H9 (cell line): ENCODE measurements at places on chromosomes 4 and X.

DNA sequence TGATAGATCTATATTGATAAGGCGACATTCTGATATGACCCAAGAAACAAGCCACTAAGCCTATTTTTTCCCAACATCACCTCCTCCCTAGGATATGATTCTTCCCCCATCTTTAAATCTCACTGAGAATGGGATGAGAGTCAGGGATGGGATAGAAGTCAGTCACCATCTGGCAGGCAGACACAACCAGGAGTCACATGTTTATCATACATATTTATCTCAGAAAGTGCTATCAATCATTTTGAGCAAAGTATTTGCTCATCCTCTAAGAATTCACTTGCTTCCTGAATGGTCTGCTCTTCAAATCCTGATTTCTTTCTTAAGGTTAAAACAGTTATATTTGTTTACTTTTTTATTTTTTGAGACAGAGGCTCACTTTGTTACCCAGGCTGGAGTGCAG, 20.3 kb downstream of the DNAAF6 start:
- no peak for DNase-seq

DNA sequence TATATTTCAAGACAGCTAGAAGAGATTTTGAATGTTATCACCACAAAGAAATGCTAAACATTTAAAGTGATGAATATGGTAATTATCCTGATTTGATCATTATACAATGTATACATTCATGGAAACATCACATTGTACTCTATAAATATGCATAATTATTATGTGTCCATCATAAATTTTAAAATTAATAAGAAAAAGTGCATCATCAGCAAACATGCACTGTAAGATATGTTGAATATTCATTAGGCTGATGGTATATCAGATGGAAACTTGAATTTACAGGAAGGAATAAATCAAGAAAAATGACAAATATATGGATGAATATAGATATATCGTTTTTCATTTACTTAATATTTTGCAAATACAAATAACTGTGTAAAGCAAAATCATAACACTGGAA, 812.1 kb upstream of the INTU start:
- DNase-seq: no peak

DNA sequence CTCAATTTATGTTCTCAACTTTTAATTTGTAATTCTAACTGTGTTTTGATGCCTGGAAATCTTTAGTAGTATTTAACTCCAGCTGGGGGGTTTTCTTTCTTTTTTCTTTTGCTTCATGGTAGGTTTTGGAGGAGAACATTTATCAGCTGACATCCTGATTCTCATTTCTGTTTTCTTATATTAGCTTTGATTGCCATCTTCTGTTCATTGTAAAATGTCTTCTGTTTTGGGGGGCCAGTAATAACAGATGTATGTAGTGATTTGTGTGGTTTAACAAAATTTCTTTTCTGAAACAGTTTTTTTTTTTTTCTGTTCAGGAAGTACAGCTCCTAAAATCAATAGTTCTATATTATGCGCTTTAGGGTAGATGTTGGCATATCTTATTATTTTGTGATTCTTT, 182.2 kb downstream of the GABRB1 start:
- DNase-seq: no peak

DNA sequence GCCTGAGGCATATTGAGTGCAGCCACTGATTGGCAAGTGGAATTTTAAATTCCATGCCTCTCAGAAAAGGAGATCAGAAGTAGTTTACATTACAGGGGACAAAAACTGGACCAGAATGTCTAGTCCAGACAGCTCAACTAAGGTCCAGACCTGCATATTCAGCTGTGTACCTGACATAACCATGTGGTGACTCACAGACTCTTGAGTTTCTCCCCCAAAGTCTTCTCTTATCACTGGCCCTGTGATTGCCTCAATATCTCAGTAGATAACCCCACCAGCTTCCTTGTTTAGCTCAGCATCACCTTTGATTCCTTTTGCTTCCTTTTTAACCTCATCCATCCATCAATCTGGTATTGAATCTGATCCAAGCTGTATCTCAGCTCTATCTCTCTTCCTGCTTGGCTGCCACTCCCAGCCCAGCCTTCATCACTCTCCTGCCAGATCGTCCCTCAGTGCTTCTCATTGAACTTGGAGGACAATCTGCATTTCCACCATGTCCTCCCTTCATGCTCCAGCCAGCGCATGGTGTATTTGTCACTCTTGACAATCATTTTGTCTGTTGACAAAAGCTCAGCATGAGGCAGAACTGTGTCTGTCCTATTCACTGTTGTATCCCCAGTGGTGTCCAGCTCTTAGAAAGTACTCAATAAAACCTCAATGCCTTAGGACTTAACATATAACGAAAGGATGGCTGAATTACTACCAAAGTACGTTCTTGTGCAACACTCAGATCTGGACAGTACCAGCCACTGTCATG, 27.8 kb upstream of the SLC2A9 start:
- no peak for DNase-seq

GRCh38 chrX:7071390-7071789, 76.1 kb upstream of the STS start:
- no peak for DNase-seq

GRCh38 chr4:94285666-94286065, 57.0 kb downstream of the HPGDS start:
- no peak for DNase-seq

DNA sequence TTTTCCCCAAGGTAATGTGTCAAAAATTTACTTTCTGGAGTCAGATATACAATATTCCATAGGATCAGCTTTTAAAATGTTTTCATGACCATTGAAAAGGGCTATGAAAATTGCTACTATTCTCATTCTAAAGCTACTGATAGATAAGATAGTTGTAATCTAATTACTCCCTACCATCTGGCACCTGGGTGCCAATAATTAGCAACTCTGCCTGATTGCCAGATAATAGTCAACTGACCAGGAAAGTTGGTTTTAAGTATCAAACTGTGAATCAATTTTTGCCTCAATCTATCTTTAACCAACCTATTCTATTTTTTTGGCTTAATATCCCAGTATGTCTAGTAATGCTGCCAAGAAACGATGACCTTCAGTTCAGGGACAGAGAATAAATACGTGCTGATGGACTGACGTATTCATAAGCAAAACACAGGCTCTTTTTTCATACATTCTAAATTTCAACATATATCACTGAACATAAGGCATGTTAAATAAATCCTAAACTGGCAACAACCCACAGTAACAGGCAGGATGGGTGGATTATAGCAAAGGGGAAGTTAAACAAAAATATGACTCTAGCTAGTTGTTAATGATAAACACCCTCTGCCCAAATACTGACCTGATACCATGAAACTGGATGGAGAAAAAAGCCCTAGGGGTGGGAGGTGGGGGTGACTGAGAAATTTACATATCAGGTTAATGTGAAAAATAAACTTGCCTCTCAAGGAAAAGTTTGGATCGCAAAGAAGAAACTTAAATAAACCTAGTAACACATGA, 18.2 kb downstream of the SH3RF1 start:
- DNase-seq: no peak

DNA sequence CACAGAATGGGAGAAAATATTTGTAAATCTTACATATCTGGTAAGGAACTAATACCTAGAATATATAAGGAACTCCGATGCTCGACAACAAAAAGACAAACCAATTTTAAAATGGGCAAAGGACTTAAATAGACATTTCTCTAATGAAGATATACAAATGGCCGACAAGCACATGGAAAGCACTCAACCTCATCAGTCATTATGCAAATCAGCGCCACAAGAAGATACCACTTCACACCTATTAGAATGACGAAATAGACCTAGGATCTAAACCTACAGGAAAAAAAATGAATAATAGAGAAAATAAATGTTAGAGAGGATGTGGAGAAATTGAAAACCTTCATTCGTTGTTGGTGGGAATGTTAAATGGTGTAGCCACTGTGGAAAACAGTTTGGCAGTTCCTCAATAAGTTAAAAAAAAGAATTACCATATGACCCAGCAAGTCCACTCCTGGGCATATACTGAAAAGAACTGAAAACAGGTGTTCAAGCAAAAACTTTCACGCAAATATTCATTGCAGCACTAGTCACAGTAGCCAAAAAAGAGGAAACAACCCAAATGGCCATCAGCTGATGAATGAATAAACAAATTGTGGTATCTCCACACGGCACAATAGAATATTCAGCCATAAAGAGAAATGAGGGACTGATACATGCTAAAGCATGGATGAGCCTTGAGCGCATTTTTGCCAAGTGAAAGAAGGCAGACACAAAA, 57.3 kb upstream of the WDR19 start:
- DNase-seq: no peak

GRCh38 chr4:179001918-179002317, 1559.7 kb upstream of the AGA start:
- DNase-seq: no peak

DNA sequence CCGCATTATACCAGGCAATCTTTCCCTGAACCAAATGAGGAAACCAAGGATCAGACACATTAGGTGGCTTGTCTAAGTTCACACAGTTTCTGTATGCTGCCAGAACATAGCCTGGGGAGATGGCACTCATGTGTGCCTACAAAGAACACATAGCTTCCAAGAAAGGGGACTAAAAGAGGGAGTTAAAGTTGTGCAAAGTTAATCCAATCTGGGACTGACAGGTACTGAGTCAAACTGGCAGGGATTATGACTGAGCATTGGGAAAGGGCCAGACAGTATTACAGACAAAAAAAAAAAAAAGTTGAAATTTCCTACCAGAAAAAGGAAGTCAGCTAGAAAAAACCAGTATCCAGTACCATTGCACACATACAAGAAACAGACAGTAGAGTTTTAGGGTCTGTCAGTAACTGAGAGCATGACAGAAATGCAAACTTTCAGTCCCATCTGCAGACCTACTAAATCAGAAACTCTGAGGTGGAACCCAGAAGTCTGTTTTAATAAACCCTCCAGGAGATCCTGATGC, 37.2 kb downstream of the ADAMTS3 start:
- no peak for DNase-seq

- no peak for DNase-seq
These were observed 3.6 kb upstream of the NXT2 start for GRCh38 chrX:109533005-109533404.

DNA sequence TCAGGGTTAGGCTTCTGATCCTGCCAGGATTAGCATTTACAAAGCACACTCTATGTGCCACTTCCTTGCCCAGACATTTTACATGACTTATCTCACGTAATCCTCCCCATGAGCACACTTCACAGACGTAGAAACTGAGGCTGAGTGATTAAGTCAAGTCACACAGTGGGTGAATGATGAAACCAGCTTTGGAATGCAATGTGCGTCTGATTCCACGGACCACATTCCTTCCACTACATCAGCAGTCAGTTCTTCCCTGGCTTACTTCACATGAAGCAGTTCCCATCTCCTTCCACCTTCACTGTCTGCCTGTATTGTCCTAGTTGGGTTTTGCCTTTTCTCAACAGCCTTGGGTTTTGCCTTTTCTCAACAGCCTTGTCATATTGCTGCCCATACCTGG, 134.3 kb upstream of the PPARGC1A start:
- no peak for DNase-seq

- DNase-seq: no peak
These were observed 1.2 kb upstream of the ZNF827 start for GRCh38 chr4:145939856-145940255.

- no peak for DNase-seq
These were observed 500.4 kb upstream of the HS3ST1 start for GRCh38 chr4:11929080-11929479.

- no peak for DNase-seq
These were observed 162.3 kb downstream of the DCTD start for GRCh38 chr4:182754895-182755294.

DNA sequence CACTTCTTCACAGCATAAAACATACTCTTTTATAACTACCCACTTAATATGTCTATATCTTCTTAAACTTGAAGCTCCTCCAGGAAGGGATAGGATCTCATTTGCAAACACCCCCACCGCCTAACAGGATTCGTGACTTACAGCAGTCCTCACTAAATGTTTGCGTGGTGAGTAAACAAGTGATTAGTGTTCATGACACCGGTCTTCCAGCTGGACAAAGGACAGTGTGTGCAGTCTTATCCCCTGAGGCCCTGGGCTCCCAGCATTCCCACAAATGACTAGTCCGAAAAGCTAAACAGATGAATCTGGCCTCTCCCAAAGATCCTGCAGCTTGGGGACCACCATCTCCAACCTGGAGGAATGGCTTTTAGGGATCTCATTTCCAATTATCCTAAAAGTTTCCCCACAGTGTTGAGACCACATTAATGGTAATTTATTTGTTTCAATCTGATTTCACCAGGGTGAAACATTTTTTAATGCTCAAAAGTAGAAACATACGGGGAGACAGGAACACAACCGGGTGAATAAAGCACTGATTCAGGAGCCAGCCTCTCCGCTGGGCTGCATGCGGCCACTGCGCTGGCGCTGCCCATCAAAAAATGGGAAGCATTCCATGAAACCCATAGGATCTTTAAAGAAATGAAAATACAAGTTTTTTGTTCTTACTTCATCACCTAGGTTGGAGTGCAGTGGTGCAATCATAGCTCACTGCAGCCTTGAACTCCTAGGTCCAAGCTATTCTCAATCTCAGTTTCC, 69.2 kb downstream of the HADH start:
- no peak for DNase-seq

- DNase-seq: peak; percentile 63
These were observed 66.3 kb downstream of the TSPAN7 start for GRCh38 chrX:38627683-38628082.

DNA sequence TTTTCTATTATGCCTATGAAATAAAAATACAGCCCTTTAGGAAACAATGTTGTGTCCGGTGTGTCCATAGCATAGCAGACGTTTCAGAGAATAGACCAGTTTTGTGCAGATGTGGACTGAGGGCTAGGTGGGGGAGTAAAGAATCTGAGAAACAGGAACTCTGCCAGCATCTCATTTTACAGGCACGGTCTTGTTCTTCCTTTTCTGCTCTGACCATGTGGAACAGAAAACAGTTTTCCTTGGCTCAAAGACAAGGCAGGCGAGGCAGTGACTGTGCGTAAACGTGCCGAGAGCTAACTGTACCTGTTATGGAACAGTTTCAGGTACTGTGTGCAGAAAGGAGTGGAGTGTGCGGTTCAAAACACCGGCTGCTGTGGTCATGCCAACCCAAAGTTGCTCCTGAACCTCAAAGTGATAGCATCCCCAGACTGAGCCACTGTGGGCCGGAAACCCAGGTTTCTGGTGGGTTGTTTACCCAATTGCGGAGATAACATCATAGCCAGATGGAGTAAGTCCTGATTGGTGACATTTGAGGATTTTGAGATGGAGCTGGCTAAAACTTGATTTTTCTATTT, 20.2 kb downstream of the CNGA2 start:
- DNase-seq: no peak

GRCh38 chrX:107304141-107304540, 97.7 kb downstream of the DNAAF6 start:
- DNase-seq: no peak

- DNase-seq: no peak
These were observed 44.3 kb downstream of the IL21 start for GRCh38 chr4:122576261-122577188.

DNA sequence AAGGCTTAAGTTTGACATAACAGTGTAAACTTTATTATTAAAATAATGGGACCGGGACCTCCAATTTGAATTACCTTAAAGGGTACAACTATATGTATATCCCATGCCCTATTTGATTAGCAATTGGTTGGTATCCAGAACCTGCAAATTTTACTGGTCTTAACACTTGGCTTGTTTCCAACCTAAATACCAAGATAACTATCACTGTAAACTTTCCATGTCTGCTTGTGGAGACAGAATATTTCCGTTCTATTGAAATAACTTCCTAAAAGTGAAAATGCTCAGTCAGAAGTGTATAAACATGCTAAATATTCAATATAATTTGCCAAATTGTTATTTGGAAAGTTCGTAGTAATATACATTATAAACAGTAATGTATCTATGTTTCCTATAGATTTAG, 154.0 kb downstream of the TMEM47 start:
- DNase-seq: no peak
